ENCODE measurements at places on chromosomes 2 and 18. TPM values are rescaled to one million over a fixed set of nuclear protein-coding genes. Genes with fewer than 3 reads are reported as not detected.

DNA sequence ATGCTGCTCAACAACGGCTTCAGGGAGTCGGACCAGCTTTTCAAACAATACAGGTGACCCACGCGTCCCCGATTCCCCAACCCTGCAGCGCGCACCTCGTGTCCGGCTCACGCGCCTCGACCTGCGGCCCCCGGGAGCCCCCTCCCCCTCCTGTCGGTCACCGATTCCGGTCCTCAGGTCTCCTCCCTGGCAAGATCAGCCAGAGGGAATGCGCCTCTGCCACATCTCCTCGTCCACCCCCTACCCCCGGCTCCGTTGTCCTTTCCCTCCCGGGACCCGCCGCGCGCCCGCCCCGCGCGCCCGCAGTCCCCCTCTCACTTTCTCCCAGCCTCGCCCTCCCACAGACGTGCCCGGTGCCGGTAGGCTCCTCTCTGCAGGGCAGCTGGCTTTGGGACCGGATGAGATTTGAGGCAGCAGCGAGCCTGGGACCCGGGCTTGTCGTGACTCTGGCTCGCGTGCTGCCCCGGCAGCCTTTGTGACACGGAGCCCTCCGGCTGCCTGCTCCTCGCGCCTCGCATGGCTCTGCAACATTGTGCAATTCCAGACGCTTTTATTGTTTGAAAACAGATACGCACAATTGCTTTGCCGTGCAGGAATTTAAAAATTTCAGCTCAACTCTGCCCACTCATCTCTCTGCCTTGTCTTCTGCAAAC, 558 bp downstream of the TTC39C start:
- DNase-seq = peak; percentile 61

PTGR3 gene
- total RNA-seq = 37.3 TPM

- no peak for DNase-seq
Observed at GRCh38 chr18:58896734-58897508, 32.2 kb downstream of the ZNF532 start.

AQP12B gene
- total RNA-seq = not detected

GRCh38 chr2:10454505-10454904, 6.4 kb upstream of the ODC1 start:
- no peak for DNase-seq

Measured in lower lobe of right lung (tissue), 2 donors.